ENCODE measurements at places on chromosomes 3 and 15.
A peak's percentile ranks its signal among the peaks of the same experiment; 100 is the strongest.

DNA sequence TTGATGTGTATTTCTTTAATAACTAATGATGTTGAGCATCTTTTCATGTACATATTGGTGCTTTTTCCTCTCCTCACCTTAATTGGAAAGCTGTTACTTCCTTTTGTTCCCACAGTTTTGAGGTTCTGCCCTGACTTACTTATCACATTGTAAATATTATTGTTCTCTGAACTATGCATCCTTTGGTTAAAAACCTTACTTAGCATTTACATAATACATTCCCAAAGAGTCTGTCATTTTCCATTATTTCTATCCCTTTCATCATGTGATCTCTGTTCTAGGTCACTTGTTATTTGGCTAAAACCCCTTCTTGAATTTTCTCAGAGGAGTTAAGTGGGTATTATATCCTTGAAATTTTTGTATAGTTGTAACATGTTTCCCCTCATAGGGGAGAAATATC lies 33.0 kb downstream of the SLC12A6 start:
- no peak for DNase-seq

GRCh38 chr3:172787746-172788145 lies 37.2 kb downstream of the ECT2 start:
- no peak for DNase-seq

- DNase-seq = no peak
Measured at GRCh38 chr3:5531741-5532290, 344.3 kb downstream of the EDEM1 start.

DNA sequence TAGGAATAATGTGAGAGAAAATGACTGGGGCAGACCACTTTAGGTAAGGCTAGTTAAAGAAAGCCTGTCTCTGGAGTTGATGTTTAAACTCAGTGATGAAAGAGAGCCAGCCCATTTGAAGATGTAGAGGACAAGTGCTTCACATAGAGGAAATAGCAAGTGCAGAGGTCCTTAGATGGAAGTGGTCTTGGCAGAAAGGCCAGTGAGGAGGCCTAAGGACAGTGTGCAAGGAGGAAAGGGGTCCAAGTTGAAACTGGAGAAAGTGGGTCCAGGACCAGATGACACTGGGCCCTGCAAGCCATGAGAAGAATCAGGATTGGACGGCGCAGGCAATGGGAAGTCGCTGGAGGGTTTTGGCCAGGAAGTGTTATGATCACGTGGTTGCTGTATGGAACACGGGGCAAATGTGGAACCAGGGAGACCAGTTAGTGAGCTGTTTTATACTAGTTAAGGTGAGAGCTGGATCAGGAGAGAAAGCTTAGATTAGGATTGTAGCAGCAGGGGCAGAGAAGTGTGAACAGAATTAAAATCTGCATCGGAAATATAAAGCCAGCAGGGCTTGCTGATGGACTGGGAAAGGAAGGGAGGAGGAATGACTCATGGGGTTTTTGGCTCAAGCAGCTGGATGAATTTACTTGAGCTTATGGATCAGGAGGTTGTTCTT lies 48.0 kb upstream of the SCAANT1 start:
- no peak for DNase-seq

DNA sequence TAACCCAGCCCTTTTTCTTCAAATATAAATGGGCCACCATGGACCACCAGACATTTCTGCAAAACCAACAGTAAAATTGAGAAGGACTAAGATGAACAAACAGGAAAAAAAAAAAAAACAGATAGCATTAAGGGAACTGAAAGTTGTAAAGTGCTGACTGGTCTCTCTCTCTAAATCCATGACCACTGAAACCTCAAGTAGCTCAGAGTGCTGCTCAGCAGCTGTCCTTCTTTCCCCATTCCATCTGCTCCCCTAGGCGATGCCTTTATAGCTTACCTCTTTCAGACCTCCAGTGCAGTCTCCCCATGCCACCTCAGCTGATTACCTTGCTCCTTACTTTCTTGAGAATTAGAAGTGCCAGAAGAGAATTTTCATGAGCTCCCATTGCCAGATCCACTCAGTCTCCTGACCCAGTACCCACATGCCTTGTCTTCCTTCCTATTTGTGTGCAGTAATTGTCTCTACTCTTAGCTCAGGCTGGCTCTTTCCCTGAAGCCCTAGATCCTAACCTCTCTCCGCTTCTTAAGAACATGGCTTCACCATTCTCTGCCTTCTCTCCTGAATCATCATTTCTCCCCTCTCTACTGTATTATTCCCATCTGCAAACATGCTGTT lies 23.9 kb upstream of the XIRP1 start:
- DNase-seq = no peak

DNA sequence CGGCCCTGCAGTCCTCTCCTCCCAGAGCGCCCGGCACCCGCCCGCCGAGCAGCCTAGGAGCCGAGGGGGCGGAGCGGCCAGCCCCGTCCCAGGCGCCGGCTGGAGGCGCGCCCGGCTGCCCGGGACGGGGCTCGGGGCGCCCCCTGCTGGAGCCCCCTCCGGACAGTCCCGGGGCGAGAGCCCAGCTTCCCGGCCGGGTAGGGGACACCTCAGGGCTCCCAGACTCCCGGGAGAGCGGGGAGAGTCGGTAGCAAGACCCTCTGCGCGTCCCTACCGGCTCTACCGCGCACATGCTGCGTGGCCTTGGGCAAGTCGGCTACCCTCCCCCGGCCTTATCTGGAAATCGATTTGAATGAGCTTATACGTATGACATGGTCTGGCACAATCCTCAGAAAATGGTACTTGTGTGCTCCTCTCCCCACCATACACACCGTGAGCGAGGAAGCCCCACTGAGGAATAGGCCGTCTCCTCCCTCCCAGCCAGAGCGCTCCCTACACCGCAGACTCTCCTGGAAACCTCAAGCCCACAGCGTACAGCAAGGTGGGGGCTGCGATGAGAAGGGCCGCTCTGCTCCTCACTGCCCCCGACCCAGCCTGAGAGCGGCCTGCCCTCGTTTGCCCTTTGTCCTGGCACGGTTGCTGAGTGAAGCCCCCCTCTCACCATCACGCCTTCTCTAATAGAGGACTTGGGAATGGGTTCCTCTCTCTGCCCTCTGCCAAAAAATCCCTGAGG lies at the start of gene DAPK2:
TSS of gene DAPK2 (minus strand) at position 65 of the 733 bp plus-strand sequence. CDS start 6,224 bp downstream, outside the sequence.
- peak; percentile 78 for DNase-seq

DNA sequence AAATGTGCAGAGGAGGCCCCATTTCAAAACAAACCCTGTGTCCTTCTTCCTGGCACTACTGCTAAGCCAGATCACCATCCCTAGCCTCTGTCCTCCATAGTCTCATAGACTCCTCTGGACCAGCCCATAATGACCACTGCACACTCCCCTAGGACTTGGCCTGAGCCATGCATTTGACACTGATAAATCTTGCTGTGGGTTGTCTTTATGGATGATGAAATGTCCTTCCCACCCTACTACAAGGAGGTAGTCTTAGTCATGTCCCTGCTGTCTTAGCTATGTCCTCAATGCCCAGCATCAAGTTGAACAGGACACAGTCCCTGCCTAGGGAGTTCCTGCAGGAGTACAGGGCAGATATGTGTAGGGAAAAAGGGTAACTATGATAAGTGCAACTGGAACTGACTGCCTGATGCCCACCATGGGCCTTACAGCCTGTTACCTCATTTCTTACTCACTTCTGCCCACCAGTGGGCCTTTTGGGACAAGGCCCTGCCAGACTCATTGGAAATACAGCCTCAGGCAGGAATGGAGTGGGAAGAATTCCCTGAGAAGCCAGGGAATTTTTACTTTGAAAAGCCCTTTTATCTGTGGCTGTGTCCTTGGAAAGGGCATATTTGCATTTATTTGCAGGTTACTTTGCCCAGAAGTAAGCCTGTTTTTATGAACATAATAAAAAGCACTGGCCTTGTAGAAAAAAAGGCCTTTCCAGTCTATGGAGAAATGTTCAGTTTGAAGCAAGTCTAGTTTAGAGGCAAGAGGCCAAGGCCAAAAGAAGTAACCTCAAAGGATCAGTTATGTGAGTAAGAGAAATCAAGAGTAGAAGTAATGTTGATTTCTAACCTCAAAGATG lies 199.6 kb upstream of the EIF1B start:
- DNase-seq = no peak

GRCh38 chr3:26562021-26562768 lies 60.4 kb upstream of the LRRC3B start:
- no peak for DNase-seq

GRCh38 chr3:183503746-183504145 lies 51.8 kb downstream of the KLHL6 start:
- DNase-seq = peak; percentile 26

- DNase-seq = no peak
Measured at GRCh38 chr3:131033480-131034080, 6.9 kb downstream of the NEK11 start.

- no peak for DNase-seq
Measured at GRCh38 chr3:69181592-69182211, 59.3 kb upstream of the LMOD3 start.

DNA sequence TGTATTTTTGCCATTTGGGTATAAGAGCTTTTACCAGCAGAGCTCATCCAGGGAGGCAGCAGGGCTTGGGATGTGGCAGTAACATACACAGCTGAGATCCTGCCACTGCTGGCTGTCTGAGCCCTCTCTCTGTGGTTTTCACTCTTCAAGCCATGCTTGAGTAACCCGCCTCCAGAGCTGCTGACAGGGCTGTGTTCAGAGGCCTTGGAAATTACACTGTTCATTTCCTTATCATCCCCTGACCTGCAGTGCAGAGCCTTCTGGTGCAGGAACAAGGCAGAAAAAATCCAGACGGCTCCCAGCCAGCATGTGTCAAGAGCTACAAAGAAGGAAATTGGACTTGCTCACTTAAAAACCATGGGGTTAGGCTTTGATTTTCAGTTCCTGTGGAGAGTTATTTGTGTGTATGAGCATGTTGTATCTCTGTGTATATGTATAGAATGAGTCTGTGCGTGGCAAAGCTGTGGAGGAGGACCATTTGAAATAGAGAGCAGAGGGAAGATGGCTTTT lies 47.0 kb downstream of the ZNF609 start:
- no peak for DNase-seq

GRCh38 chr3:180329187-180329586 lies 272.8 kb upstream of the TTC14 start:
- DNase-seq = no peak

DNA sequence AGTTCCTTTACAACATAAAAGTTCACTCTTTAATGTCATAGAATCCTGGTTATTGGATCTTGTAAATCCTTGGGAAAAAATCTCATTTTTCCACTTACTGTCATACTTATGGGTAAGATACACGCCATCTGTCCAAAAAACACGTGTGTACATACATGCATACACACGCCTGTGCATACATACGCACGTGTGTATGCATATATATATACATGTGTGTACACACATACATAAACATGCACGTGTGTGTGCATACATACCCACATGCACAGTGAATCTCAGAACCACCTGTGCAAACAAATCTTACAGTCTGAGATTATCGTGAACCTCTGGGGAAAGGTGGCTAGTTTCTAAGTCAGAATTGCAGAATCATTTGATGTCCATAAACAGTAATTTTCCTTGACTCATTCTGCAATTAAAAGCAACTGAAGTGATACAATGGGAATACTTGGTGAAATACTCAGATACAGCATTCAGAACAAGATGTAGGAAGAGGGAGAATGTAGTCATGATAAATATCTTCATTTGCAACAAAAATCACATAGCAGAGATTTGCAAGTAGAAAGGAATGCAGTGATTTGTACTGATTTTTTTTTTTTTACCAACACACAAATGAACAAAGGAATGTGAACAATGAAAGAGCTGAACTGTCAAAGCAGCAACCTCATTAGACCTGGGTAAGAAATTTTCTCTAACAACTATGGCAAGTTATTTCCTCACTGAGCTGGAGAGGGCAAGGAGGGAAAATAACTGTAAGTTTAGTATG lies 160.6 kb upstream of the POU1F1 start:
- DNase-seq = no peak

DNA sequence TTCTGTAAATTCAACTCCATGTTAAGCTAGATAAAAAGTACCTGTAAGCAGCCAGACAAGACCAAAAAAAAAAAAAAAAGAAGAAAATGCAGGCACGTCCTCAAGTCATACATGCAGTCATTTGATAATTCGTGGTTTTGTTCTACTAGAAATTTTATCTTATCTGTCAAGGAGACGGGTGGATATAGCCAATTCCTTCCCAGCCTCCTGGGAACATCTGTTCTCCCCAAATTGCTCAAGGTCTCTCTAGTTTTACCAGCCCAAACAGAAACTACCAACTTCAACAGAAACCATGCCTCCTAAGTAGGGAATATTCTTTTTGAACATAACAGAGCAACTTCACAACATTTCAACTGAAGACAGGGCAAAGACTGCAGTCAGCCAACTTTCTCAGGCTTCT lies 19.5 kb downstream of the RYK start:
- no peak for DNase-seq

DNA sequence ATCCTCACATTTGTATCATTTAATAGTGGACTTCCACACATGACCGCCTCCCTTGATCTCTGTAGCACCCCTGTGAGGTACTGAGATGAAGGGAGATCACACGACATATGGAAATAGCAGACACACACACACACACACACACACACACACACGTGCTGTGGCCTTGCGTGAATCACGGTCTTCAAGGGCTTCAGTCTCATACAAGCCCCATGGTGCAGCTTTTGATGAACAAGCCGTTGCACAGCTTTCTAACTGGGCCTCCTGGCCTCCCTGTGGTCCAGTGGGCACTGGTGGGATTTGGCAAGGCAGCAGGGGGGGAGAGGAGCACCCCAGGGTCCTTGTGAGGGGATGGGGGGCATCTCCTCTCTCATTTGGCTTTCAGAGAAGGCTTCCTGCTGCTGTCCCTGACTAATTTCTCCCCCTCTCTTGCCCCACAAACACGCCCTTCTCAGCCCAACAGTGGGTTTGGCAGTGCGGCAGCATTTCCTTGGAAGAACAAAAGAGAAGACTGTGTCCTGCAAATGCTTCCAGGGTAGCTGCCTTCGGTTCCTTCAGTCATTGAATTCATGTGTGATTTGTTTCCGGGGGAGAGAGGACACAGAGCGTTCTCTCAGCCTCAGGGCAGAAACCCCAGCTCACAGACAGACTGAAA lies 98.7 kb downstream of the SMAD6 start:
- DNase-seq = no peak

GRCh38 chr15:48402427-48403177 lies 71.4 kb downstream of the DUT start:
- no peak for DNase-seq

GRCh38 chr3:101865751-101866509 lies 16.6 kb downstream of the NFKBIZ start:
- no peak for DNase-seq

DNA sequence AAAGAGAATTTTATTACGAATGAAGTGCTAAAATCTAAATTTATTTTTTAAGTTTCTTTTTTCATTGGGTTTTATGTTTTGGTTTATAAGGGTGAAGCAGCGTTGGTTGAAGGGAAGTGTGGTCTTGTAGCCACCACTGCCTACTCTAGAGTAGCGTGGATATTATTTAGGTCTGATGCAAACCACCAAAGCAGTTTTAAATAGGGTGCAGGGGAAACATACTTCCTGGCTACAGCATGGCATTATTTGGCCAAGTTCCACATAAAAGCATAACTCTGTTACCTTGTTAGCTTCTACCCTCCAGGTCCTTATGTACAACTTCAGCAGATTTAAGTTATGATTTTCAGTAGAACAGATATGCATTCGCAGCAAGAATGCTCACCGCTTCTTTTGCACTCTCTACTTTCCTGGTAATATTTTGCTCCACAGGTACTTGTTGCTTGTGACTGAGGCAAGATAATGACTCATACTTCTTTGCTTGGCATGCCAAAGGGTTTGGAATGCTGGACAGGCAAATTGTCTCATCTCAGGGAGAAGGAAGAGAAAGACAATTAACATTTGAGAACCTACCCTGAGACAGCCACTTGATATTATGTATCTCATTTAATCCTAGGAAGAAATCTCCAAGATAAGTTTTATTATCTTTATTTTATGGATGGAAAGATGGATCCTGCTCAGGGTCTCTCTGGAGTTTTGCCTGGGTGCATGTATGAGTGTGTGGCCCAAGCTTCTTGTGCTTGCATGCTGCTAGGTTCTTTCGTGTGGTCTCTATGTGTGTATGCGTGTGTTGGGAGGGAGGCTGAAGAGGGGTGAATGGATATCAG lies 5.4 kb downstream of the TGFBR2 start:
- no peak for DNase-seq

Data from left forelimb (tissue), 1 donor.